ENCODE measurements at places on chromosomes 4 and X.
A peak's percentile ranks its signal among the peaks of the same experiment; 100 is the strongest.

DNA sequence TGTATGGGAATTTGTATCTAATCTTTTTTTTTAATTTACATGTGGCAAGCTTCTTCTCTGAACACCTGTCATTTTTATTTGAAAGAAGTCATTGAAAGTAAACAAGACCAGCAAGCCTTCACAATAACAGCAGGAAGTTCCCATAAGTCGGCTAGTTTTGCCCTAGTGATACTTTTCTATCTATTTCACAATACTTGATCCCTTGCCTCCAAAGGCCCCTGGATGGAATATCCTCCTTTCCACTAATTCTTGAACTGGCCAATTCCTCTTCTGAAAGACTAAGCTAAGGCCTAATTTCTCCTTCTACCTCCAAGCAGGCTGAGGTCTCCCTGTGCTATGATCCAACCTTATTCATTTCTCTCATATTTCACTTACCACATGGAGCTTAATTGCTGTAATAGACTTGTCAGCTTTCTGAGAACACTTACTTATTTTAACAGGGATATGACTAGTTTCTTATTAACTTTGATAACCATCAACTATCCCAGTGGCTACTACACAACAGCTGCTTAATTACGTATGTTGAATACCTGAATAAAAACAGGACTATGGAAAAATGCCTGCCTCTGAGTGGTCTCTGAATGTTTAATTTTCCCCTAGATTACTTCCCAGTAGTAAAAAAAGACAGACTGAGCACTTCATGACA lies 194.2 kb downstream of the MAD2L1 start:
- DNase-seq = no peak

DNA sequence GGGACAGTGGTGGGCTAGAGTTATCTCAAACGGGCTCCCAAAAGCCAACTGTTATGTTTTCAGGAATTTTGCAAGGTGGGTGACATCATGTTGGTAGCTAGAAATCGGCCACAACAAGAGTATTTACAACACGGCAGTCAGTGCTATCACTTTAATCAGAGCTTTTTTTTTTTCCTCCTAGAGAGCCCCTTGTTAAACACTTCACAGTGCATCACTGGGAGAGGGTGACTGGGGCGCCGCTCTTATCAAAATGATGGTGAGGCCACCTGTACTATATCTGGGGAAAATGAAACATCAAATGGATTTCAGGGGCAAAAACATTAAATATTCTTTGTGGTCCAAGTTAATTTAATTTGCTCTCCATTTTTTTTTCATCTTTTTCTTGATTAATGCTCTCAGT lies 44.9 kb downstream of the MAMLD1 start:
- no peak for DNase-seq

GRCh38 chr4:44725166-44725565 lies 1.2 kb downstream of the GNPDA2 start:
- peak; percentile 2 for DNase-seq

DNA sequence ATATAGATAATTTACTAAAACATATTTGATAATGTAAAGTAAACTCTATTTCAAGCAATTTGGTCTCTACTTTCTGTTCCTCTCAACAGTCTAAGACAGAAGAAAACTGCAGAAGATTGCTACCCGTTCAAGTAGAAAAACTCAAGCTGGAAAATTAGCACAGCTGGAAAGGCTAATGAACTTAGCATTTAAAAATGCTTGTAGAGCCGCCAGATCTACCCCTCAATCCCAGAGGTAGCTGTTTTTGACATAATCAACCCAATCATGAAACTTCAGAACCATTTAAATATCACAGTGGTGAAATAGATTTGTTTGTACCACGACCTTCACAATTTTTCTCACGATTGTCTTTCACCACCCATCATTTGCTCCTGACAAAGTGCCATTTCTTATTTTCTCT lies 479.5 kb downstream of the SPRY1 start:
- DNase-seq = no peak

DNA sequence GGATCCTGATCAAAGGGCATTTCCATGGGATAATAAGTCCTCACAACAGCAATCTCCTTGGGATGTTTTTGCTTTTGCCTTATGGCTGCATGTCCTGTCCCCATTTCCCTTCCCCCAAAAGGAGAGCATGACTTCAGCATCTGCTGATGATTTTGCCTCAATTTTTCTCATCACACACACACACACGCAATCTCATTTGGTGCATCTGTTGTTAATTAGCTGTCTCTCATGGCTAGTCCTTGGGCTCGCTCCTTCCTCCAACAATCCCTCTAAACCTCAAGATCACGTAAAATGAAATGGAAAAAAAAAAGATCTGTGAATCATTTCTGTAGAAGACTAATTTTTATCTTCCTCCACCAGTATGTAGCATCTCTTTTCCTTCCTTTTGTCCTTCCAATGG lies 153.6 kb downstream of the RBMX2 start:
- no peak for DNase-seq

DNA sequence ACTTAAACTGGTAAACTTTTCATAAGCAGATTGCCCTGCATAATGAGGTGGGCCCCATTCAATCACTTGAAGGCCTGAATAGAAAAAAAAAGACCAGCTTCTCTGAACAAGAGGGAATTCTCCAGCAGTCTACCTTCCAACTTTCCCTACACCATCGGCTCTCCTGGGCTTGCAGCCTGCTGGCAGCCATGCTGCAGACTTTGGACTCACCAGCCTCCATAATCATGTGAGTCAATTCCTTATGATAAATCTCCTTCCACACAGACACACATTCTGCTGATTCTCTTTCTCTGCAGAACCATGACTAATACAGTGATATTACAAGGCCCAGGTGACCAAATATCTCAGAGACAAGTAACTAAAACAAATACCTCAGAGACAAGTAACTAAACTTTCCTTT lies 113.8 kb upstream of the WDR17 start:
- DNase-seq = no peak

GRCh38 chrX:96763608-96764007 lies 79.0 kb downstream of the DIAPH2 start:
- DNase-seq = peak; percentile 34

All from mesendoderm (in vitro differentiated cells).